ENCODE measurements at places on chromosomes 2 and 18. TPM values are rescaled to one million over a fixed set of nuclear protein-coding genes. Genes with fewer than 3 reads are reported as not detected.
A peak's percentile ranks its signal among the peaks of the same experiment; 100 is the strongest.

The CHST10 gene
- 13.7 TPM for total RNA-seq

DNA sequence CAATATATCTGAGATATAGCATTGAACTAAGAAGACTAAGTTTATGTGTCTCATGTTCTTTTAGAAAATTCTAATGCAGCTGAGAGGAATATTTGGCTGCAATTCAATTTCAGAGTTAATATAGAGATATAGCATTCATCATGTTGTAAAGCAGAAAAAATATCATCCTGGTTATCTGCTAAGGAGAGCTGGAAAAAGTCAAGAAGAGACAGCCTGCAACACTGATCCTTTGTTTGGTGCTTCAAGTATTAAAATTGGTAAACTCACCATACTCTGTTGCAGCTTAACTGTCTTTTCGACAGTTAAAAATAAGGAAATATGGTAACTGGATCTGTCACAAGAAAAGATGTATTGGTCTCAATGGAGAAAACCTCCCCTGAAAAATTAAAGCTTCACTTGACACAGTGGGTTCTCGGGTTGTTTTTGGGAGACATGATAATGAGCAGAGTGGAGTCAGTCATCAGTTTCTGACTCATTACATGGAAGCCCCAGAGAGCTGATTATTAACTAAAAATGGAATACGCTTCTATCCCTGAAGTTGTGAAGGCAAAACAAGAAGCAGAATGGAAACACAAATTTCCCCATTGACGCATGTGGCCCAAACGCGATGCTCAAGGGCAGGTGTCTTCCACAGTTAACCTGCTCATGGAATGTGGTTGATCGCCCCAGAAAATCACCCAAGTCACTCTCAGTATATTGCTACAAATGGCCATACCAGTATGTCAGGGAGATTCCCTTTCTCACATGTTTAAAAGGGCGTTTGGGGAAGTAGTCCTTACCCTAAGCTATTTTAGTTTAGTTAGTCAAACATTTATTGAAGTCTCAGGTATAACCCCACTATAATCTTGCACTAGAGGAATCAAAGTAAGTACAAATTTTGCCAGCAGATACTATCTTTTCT lies 8.2 kb downstream of the BCL2 start:
- no peak for DNase-seq

DNA sequence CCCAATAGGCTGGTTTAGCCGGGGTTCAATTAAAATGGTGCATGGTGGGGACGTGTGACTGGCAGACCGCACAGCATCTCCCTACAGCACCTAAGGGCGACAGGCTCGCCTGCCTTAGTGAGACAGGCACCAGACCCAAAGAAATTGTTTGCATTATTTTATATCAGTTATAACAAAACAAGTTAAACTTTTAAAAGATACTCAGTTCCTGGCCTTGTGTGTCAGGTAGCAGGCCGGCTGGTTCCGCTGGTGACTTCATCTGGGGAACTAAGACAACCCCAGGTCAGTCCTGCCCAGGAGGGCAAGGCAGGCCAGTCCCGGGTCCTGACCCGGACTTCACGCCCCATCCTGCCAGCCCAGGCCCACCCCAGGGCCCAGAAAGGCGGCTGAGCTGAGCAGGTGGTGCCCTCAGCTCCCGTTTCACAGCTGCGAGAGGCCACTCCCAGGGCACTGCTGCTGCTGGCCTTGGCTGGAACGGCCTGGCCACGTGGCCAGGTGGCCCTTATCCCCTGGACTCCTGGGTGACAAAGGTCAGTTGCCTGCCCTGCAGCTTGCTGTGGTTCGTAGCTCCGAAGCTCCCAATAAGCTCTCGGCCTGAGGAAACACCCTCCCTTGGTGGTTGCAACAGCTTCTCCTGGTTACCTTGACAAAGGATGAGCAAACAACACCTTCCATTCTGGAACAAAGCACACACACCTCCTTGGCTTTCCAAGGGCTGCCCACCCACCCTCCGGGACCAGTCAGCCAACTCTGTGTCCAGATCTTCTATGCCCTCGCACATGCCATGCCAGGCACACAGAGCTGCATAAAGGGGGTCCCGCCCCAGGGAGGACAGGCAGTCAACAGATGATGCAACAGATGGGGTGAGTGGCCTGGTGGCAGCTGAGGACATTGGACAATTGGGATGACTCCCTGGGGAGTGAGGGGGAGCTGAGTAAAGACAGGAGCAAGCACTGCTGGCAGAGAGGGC lies 11.3 kb upstream of the AGXT start:
- DNase-seq: no peak

DNA sequence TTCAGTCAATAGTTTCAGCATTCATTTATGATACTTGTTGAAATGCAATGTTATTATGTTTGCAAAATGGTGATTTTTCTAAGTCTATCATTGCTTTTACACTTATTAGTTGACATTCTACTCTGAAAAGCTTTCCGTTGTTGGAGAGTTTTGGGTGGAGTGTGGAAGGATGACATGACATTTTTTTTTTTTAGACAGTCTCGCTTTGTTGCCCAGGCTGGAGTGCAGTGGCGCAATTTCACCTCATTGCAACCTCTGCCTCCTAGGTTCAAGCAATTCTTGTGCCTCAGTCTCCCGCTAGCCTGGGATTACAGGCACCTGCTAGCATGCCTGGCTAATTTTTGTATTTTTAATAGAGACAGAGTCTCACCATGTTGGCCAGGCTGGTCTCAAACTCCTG lies 29.8 kb downstream of the PIKFYVE start:
- DNase-seq: no peak

DNA sequence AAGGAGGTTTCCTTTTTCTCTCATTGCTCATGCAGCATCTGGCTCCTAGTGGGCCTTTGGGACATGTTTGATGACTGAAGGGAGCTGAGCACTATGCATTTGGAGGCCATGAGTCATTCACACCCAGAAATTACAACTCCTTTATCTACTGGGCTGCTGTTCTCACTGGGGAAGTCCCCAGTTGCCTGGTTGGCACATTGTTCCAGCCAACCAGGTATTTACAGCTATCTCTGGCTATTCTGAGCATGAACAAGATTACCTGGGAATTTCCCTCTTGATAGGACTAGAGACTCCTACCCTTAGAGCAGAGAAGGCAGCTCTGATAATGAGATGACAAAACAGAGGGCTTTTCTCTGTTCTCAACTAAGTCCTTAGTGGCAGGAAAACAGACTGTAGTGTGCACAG lies 206.5 kb downstream of the SETBP1 start:
- DNase-seq: peak; percentile 75
